Cerebellar nuclear complex (tissue), 1 donor: ENCODE measurements at places on chromosomes 4 and X.

DNA sequence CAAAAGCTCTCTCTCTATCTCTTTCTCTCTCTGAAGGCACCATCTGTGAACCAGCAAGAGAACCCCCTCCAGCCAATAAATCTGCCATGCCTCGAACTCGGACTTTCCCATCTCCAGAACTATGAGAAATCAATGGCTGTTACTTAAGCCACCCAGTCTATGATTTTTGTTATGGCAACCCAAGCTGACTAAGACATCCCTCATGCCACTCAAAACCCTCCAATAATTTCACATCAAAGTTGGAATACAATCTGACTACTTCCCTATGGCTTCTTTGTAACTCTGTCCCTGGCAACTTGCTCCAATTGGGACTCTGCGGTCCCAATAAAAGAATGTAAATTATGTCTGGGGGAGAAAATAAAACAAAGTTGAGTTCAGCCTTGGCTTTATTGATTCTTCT lies 265.7 kb downstream of the SHOX start:
- no peak for DNase-seq

DNA sequence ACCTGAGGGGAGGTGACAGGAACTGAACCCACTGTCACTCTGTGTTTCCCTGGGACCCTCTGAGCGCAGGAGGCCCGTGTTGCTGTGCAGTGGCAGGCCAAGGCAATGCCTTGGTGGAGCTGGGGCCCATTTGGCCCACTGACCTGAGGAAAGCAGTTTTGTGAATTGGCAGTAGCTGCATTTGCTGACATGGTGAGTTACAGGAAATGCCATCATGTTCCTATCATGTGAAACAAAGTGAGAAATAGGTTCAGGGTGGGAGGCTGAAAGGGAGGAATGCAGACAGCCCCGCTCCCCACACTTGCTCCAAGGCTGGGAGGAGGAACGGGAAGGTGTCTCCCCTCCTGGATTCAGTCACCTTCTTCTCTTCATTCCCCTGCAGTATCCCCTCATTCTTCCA lies 146.1 kb downstream of the PTTG2 start:
- no peak for DNase-seq

DNA sequence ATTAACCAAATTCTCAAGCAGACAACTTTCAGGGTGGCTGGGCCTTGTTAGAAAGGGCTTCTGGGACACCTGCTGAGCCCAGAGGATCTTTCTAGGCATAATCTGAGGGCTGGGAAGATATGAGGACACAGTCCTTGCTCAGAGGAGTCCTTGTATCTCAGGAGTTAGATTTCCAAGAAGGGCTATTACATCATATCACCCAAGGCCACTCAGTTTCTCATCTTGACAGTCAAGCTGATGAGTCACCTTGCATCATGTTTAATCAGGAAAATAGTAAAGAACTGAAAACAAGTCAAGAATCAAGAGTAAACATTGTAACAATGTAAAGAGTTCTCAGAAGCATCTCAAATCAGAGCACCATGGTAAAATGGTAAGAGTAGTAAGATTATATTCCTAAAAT lies 4.0 kb downstream of the PCYT1B start:
- no peak for DNase-seq

DNA sequence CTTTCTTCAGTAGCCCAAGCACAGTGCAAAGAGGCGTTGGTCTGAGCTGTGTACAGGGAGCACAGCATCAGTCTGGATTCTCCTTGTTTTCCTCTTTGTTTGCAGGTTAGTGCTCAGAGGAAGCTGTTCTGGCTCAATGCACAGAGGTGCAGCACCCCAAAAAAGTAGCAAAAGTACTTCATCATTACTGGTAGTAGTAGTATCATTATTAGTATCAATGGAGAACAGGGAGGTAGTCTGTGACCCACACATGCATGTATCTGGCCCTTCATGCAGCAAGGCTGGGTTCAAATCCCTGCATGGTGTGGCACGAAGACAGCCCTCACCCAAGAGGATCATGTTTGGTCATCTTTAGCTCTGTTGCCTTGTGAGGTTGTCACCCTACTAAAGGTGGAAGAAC lies 68.7 kb downstream of the CXXC4 start:
- no peak for DNase-seq

GRCh38 chr4:108113229-108113628 lies 55.5 kb downstream of the LEF1 start:
- DNase-seq: no peak

DNA sequence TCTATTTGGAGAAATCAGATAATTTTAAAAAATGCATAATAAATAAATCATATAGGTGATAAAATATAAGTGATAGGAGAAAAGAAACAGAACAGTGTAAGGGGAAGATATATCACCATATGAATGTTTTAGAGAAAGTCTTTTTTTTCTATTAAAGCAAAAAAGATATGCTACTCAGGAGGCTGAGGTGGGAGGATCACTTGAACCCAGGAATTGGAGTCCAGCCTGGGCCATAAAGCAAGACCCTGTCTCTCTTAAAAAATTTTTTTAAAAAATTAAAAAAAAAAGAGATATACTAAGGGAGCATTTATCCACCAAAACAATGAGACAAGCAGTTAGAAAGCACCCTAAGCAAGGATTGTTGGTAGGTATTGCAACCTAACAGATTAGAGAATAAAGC lies 6.1 kb downstream of the TMEM156 start:
- no peak for DNase-seq

DNA sequence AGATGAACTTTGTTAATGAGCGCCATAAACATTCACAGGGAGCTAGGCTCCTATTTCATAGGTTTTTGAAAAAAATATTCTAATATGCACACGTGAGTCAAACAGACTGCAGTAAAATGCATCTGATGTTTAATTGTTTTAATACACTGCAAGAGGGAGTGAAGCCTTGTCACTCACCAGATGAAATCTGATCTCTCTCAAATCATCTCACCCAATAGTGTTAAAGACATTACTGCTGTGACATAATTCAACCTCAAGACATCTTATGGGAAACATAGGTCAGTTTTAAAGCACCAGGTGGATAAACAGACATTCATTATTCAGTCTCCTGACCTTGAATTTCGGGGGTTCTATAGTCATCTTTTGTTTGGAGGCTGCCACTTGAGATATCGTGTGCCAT lies 148.3 kb downstream of the MAML3 start:
- no peak for DNase-seq

GRCh38 chr4:14837860-14838259 lies 164.4 kb upstream of the CPEB2 start:
- no peak for DNase-seq

GRCh38 chr4:160180211-160180610 lies 1077.3 kb downstream of the RAPGEF2 start:
- DNase-seq: no peak

- no peak for DNase-seq
Observed at GRCh38 chr4:75037252-75037651, 104.3 kb downstream of the PARM1 start.

DNA sequence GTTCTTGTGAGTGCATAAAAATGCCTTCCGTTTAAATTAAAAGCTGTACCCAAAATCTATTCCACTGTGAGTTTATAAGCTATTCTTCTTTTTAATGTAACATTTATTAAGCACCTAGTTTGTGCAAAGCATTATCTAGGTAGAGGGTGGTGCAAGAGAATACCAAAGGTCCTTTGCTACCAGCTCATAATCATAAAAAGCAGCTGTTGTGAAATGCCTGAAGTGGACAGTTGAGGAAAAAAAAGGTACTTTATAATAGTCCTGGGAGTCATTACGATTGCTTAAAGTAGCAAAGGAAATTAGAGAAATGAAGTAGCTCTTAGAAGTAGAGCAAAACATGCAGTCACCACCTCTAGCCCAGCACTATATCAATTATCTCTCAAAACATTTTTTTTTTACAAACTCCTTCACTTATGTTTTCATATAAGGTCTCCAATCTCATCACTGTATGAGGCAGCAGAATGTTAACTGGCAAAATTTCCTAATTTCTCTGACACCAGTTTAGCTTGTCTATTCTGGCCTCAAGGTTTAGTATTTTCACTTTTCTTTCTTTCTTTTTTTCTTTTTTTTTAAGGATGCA lies 2.1 kb downstream of the MBNL3 start:
- DNase-seq: no peak

GRCh38 chrX:1323315-1323714 lies 13.3 kb upstream of the IL3RA start:
- DNase-seq: no peak

DNA sequence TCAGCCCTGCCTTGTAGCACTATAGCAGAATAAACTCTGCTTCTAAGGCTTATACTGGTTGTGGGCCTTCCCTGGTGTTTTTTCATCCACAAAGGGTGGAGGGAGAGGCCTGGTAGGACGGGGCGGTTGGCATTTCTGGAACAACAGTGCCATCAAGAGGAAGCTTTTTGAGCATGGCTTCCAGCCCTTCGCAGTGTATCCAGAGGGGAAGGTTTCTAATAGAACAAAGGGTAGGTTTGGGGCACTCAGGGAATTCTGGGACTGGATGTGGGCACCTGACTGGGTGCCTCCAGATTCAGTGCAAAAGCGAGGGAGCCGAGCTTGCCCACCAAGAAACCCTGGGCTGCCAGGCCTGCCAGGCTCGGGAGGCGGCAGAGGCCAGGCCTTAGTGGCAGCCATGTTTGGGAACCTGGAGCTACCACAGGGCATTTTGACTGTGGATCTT lies 229.6 kb upstream of the AGTR2 start:
- peak; percentile 48 for DNase-seq

DNA sequence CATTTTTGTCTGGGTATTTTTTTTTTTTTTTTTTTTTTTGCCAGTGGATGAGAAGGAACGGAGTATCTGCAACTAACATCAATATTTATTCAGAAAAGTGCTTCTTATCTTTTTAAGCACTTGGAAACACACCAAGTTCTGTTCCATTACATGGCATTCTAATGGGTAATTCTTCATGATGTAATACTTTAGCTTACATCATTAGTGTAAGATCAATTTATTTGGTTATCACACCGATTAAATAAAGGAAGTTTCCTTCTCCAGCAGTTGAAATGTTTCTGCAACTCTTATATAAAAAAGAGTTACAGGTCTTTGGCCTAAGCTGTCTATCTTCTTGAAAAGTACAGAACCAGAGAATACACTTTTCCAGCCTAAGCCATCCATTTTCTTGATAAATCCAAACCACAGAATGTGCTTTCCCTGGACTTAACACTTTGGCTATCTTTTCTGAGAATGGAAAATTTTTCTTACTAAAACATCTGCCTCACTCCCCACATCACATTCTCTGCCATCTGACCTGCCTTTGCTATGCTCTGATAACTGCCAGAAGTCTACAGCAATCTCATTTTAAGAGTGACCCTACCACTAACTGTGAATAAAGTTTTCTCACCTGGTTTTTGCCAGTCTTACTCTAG lies 191.9 kb upstream of the MAB21L2 start:
- DNase-seq: no peak

DNA sequence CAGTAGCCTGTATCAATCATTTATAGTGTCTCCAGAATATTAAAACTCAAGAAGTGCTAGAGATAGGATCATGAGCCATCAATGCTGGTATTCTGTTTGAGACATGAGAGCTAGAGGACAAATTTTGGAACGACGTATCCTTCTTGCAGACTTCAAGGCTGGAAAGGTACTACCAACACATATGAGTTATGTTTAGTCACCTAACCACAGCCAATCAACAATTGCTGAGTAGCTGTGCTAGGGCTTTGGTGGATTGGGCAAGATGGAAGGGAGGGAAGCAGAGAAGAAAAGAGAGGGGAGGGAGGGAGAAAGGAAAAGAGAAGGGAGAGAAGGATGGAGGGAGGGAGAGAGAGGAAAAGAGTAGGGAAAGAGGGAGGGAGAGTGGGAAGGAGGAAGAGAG lies 21.6 kb upstream of the RAI2 start:
- DNase-seq: no peak

GRCh38 chr4:109186458-109186945 lies 116.0 kb downstream of the COL25A1 start:
- DNase-seq: no peak

GRCh38 chr4:2828758-2829181 lies 14.9 kb upstream of the ADD1 start:
- no peak for DNase-seq

DNA sequence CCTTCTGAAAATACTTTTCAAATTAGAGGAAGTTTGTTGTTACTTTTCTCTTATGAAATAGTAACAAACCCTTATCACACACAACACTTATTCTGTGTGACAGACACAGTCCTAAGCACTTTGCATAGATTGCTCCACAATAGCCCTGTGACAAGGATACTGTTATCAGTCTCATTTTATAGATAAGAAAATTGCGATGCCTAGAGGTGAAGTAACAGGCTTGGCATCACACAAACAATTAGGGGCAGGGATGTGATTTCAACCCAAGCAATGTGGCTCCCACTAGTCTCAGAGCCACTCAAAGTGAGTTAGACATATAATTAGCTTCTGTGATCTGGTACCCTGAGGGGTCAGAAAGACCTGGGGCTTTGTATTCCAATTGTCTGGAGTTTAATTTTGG lies 339.9 kb downstream of the FBXO8 start:
- DNase-seq: no peak

DNA sequence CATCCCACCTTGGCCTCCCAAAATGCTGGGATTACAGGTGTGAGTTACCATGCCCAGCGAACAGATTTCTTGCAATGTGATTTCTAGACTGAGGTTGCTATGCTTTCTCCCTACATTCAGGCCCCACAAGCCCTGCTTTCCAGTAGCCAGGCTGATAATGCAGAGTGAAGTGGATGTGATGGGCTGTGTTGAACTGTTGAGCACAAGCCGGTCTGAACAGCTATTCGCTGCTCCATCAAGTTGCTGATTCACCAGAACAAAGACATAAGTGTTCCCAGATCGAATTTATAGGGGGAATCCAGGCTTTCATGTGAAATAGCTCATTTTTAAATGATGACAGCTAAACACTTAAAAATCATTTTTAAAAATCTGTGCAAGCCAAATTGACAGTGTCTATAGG lies 8.0 kb downstream of the NIPAL1 start:
- no peak for DNase-seq

- DNase-seq: no peak
Observed at GRCh38 chr4:23388255-23388654, 501.6 kb downstream of the PPARGC1A start.
